ENCODE measurements at places on chromosomes 6 and 20.
A peak's percentile ranks its signal among the peaks of the same experiment; 100 is the strongest.

DNA sequence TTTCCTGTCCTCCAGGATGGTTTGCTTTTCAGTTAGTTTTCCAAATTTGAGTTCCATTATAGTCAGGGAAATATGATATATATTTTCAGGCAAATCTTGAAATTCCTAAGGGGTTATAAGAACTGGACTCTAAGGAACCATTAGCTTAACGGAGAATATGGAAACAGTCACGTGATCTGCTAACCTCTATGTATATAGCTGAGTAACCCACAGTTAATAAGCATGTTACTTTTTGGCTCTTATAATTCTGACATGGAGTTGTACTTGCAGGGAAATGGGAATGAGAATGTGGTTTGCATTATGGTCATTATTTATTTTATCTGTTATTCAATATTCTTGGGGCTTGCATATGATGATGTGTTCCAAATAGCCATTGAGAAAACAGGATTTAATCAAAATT, 23.3 kb downstream of the SOBP start:
- no peak for DNase-seq

- no peak for DNase-seq
These were observed 66.5 kb downstream of the EPM2A start for GRCh38 chr6:145668844-145669243.

GRCh38 chr6:14207448-14207847, 89.9 kb downstream of the CD83 start:
- peak; percentile 3 for DNase-seq

- DNase-seq, result no peak
These were observed 47.8 kb downstream of the PLCG1 start for GRCh38 chr20:41185013-41185757.

DNA sequence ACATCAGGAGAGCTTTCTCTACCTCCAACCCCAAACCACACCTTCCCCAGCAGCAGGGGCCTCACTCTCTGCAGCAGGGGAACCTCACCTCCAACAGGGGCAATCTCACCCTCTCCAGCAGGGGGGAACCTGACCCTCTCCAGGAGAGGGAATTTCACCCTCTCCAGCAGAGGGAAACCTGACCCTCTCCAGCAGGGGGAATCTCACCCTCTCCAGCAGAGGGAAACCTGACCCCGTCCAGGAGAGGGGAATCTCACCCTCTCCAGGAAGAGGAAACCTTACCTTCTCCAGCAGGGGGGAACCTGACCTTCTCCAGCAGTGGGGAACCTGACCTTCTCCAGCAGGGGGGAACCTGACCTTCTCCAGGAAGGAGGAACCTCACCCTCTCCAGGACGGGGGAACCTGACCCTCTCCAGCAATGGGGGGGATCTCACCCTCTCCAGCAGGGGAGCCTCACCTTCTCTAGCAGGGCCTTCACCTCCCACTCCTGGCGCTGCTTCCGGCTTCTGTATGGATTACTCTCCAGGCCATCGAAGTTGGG, 3.1 kb downstream of the B3GALT4 start:
- peak; percentile 68 for DNase-seq

DNA sequence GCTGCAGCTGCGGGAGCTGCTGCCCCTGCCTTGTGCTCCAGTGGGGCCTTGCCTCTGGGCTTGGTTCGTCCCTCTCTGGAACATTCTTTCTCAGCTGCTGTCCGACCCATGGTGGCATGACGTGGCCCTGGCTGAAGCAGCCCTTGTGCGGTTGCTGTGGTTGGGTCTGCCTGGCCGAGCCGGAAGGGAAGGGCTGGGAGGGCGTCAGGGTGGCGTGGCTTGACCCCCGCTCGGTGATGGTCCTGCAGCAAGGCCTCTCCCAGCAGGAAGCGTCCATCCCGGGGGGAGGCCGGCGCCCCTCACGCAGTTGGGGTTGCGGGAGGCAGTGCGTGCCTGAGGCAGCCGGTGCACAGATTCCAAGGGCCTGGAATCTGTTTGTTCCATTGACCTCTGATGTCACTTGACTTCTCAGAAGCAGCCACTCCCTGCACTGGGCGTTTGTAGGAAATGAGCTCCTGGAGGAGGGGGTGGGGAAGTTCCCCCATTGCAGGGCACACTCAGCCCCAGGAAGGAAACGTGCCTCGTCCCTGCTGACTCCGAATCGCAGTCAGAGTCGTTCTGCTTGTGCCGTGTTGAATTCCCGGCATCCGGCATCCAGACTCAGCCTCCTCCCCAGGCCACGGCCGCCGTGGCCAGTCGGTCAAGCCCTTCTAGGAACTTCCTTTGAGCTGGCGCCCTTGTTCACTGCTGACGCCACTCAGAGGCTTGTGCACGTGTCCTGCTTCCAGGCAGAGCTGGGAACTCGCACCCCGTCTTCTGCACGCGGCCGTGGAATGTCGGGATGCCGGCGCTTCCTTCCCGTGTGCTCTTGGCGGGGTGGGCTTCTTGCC, 9.7 kb upstream of the TNFRSF6B start:
- peak; percentile 97 for DNase-seq

DNA sequence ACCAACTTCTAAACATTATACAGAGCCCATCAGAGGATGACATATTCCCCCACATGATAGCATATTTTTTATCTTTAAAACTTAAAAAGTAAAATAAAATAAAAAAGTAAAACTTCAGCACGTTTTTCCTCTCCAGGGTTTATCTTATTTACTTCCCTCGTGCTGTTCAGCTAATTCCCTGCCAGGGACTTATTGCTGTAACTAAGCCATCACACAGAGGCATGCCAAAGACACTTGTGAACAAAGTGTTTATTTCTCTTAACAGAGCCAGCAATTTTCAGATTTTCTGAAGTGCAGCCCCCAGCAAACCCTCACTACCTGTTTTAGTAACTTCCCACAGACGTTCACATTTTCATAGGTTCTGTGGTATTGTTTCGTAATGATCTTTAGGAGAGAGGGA, 293.8 kb downstream of the ZNF217 start:
- DNase-seq, result no peak

DNA sequence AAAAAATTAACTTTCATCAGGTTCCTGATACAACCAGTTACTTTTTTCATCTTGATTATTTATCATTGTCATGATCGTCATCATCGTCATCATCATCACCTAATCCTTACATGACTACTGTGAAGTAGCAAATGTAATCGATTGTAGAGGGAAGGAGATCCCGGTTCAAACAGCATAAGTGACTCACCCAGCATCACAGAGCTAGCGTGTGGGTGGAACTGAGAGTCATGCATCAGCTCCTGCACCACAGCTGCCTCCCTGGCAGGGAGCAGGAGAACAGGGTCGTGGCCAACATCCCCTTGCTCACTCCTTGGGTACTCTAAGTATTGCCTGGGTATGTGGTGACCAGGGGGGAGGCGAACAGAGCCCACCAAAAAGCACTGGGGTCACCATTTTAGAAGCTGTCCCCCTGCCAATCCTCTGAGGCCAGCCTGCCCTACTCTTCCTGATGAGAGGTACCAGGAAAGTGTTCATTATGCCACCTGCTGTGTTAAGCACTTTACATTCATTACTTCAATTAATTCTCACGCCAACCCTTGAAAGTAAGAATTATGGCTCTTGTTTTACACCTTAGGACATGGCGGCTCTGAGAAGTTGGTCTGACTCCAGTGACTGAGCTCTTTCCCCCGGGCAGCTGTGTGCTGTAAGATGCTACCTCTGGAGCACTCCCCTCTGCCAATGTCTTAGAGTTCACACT, 425.2 kb downstream of the CD83 start:
- DNase-seq, result no peak

GRCh38 chr6:132187816-132188215, 213.5 kb downstream of the MOXD1 start:
- DNase-seq, result no peak

DNA sequence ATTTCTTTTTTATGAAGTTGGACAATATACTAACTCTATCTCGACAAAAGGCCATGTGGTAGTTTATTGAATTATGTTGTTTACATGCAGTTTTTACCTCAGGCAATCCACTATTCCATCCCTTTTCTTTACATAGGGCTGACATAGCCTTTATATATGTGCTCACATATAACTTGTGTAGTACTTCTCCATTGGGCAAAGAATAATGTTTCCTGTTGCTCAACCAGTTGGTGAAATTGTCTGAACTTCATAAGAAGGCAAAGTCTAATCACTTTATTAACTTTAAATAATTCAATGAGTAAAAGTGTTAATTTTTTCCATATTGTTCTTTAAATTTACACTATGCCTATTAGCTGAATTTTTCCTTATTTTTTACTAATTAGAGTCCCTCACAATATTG, 1272.1 kb downstream of the EPHA7 start:
- no peak for DNase-seq

- DNase-seq, result no peak
These were observed 36.1 kb downstream of the NUS1 start for GRCh38 chr6:117711369-117711768.

DNA sequence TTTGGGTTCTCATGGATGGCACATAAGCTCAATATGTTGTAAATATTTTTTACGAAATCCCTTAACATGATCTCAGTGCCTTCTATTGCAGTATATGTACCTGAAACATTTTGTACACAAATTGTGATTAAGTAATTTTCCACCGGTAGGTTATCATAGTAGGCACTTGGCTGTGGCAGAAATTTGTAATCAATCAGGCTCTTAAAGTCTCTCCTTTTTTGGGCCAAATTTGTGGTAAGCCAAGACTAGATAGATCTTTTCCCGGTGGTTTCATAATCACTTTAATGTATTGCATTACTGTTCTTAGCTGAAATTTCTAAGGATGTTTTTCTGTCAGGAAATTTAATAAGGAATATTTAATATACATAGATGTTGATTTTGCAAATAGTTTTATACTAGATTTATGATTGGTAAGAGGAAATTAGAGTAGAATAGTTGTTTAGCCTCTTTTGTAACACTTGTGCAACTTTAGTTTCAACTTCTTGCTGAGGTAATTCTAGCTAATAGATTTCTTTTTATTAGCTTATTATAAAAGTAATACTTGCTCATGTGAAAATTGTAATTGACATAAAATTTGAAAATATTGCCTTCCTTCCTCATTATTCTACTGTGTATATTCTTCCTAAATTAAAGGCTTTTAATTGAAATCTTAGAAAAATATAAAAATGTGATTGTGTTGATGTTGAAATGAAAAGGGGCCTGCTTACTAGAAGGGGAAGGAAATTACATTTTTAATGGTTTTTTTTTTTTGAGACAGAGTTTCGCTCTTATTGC, 3.2 kb downstream of the PCMT1 start:
- DNase-seq, result no peak

GRCh38 chr6:41715795-41716515, 19.5 kb downstream of the TFEB start:
- no peak for DNase-seq

GRCh38 chr6:154197196-154197860, 158.3 kb downstream of the OPRM1 start:
- DNase-seq, result peak; percentile 27

DNA sequence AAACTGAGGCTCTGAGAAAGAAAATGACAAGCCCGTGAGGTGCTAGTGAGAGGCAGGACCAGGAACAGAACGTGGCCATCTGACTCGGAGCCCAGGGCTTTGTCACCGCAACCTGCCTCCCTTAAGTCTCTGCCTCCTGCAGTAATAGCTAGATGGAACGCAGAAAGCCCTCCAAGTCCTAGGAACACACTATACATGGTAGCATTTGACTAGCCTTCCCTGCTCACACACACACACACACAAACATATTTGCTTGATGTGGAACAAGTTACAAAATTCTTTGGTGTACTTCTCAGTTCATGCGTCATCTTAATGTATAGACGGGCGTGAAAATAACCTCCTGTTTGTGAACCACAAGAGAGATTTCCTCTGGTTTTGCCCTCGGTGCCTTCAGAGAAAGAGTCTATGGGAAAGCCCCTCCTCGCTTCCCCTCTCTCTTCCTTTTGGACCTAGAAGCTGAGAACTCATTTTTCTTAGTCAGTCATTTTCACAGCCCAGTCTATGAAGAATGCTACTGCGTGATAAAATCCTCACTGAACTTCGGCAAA, 38.8 kb downstream of the C6orf52 start:
- DNase-seq, result no peak

- no peak for DNase-seq
These were observed 12.1 kb upstream of the SRC start for GRCh38 chr20:37333848-37334318.

GRCh38 chr6:170485159-170485558, 67.9 kb downstream of the PSMB1 start:
- DNase-seq, result no peak

DNA sequence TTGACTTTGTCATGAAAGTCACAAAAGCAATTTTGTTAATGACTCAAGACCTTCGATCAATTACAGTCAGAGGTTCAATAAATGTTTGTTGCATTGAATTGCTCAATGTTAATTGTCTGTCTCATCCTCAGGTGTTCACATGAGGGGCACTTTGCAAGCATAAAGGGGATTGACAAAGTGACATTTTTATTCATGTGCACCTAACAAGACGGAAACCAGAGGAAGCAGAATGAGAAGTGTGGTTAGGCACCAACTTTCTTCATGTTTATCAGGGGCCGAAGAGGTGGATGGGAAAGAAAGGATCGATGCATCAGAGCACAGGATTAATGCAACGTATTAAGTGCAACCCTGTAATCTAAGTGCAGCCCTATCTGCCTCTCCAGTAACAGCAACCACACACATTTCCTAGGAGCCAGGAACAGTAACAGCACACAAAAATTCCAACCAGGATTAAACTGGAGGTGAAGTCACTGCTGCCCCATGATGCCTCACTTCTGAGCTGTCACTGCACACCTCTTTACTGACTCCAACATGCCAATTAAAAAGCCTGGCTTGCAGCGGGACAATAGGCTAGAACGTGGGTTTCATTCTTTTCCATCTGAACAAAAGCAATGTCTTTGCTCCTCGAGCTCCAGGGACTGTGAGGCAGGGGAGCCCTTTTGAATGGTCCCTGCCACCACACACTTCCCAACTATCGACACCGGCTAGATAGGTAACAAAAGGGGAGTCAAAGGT, 262.7 kb downstream of the CD83 start:
- no peak for DNase-seq

- DNase-seq, result no peak
These were observed 161.8 kb upstream of the KCNK16 start for GRCh38 chr6:39484276-39484675.

- DNase-seq, result peak; percentile 79
These were observed 6.2 kb downstream of the TGM2 start for GRCh38 chr20:38158701-38159351.

DNA sequence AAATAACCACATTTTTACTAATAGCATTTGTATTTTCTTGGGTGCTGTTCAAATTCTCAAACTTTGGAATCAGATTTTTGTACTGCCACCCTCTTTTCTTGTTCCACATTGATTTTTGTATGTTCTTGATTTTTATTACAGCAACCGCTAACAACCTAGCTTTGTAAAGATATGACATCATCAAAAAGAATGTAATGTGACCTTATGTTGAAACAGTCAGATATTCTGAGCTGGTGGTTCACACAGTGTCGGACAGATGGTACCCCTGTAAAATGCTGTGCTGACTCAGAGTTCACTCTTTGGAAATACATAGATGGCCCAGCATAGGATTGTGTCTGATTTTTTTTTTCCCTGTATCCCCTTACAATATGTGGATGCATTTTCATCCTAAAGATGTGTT, 118.9 kb downstream of the QKI start:
- DNase-seq, result peak; percentile 36

GRCh38 chr6:25899580-25900408, 25.8 kb upstream of the SLC17A3 start:
- DNase-seq, result no peak

GRCh38 chr6:54072635-54073313, 38.5 kb upstream of the MLIP start:
- DNase-seq, result no peak

All from kidney capillary endothelial cell (primary cell).